Posterior cingulate gyrus (tissue), 11 donors: ENCODE measurements at places on chromosomes 12 and 14.

GRCh38 chr14:87457720-87458119, 535.3 kb downstream of the GALC start:
- no peak for DNase-seq

GRCh38 chr14:21498540-21499526, 12.3 kb downstream of the METTL3 start:
- no peak for DNase-seq

DNA sequence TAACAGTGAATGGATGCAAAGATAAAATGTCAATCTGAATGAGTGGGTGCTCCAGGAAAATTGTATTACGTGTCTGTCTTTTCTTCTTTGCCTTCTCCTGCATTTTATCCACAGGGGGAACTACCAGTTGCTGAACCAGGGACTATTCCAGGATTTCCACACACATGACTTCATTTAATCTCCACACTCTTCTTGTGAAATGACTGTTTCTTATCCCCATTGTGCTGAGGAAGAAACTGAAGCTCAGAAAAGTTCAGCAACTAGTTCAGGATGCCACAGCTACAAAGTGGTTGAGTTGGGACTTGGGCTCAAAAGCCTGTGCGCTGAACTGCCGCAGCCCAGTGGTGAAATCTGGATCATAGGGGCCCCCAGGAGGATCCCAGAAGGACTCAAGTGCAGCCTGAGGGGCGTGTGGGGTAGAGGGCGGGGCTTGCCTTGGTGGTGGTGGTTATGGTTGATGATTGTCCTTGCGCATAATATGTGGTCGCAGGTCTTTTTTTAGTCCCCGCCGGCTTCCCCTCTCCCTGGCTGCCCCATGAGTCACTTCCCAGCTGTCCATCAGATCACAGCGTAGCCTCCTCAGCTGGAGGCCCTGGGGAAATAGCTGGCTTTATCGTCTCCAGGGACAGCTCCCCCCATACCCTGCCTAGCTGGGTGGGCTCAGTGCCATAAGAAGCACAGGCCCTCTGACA, 235.2 kb upstream of the CRY1 start:
- DNase-seq, result no peak

DNA sequence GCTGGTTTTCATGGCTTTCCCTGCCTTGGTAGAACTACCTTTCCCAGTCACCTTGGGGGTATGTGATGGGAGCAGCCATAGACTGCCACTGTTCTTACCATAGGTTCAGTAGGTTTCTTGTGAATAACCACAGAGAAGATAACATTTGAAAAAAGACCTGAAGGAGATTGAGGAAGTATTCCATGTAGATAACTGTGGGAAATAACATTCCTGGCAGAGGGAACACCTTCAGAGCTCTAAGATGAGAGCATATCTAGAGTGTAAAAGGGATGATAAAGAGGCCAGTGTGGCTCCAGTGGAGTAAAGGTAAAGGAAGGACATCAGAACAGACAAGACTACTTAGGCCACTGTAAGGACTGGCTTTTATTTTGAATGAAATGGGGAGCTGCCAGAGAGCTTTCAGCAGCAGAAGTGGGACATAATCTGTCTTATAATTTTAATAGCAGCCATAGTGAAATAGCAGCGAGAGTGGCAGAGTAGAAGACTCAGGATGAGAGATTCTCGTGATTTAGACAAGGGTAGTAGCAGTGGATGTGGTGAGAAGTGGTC, 82.6 kb upstream of the KCNH3 start:
- DNase-seq, result no peak

GRCh38 chr14:64190974-64191502, 103.1 kb downstream of the ESR2 start:
- DNase-seq, result peak; percentile 7

- DNase-seq, result peak; percentile 62
These were observed 17.4 kb upstream of the CHFR start for GRCh38 chr12:132904718-132905328.

- DNase-seq, result no peak
These were observed 23.5 kb downstream of the OR6C68 start for GRCh38 chr12:55515696-55516095.

DNA sequence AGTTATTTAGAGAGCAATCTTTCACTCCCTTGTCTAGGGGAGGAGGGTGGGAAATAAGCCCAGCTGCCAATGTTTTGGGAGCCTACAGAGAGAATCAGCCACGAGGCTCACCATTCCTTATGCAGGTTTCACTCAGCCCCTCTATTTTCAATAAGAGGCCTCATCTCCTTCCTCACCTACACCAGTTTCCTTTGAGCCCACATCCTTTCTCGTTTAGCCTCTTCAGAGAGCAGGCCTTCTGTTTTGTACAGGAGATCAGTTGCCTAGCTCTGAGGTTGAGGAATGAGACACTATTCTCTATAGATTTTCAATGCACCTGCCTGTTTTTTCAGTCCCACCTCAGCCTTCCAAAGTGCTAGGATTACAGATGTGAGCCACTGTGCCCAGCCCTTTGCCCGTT, 17.9 kb downstream of the SNAPC1 start:
- no peak for DNase-seq

- DNase-seq, result no peak
These were observed 4.7 kb upstream of the PLBD1 start for GRCh38 chr12:14572401-14572800.

GRCh38 chr14:94330857-94331256, 7.7 kb upstream of the SERPINA6 start:
- no peak for DNase-seq

DNA sequence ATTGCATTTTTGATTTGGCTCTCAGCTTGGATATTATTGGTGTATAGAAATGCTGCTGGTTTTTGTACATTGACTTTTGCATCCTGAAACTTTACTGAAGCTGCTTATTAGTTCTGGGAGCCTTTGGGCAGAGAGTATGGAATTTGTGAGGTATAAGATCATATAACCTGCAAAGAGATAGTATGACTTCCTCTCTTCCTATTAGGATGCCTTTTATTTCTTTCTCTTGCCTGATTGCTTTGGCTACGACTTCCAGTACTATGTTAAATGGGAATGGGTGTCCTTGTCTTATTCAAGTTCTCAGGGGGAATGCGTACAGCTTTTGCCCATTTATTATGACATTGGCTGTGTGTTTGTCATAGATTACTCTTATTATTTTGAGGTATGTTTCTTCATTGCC, 23.5 kb downstream of the SCFD1 start:
- no peak for DNase-seq

- DNase-seq, result no peak
These were observed 1.4 kb downstream of the ASPG start for GRCh38 chr14:104086661-104087461.

GRCh38 chr12:9667403-9668160, 1.9 kb upstream of the CLEC2D start:
- no peak for DNase-seq

GRCh38 chr12:130137040-130138018, 24.9 kb upstream of the FZD10 start:
- no peak for DNase-seq

- DNase-seq, result peak; percentile 58
These were observed 5.2 kb upstream of the RIMKLB start for GRCh38 chr12:8692573-8692972.

DNA sequence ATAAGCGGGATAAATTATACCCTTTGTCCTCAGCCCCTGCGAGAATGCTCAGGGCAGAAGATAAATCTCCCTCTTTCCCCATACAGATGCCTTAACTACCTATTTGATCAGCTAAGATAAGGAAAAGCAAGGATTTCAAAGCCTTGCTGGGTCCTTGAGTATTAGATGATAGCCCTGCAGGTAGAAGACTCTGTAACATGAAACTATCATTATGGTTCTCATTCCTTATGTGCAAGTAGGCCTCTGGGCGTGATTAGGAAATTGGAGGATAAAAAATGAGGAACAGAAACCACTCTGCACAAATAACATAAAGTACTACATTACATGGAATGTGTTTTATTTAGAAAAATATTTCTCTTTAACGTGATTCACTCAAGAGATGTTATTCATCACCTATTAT, 14.5 kb upstream of the WDR89 start:
- DNase-seq, result no peak

DNA sequence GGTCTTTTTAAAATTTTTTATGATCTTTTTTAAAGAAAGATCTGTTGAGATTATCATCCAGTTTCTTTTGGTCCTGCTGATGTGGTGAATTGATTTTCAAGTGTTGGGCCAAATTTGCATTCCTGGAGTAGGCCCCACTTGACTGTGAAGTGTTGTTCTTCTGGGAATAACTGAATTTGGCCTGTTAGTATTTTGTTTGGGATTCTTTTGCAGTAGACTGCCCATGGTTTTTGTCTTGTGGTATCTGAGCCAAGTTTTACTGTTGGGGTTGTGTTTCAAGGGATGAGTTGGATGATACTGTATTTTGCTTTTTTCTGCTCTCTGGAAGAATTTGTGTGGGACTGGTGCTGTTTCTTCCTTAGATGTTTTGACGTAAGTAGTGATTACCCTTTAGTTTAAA, 4.0 kb upstream of the SYCP3 start:
- no peak for DNase-seq

DNA sequence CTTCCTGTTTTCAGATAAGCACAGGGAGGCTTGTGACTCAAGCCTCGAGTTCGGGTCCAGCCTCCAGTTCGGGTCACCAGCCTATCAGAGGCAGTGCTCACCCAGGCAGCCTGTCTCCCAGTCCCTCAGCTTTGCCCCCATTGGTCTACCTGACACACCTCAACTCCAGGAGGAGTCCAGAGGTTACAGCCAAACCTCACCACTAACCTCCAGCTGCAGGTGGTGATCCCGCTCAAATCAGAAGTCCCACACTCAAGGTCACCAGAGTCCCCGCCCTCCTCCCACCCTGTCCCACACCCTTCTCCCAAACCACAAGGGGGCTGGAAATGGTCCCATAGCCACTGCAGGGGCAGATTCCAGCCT, 42.1 kb downstream of the KDM2B start:
- no peak for DNase-seq

- DNase-seq, result no peak
These were observed 58.7 kb upstream of the CCND2 start for GRCh38 chr12:4214877-4215228.

DNA sequence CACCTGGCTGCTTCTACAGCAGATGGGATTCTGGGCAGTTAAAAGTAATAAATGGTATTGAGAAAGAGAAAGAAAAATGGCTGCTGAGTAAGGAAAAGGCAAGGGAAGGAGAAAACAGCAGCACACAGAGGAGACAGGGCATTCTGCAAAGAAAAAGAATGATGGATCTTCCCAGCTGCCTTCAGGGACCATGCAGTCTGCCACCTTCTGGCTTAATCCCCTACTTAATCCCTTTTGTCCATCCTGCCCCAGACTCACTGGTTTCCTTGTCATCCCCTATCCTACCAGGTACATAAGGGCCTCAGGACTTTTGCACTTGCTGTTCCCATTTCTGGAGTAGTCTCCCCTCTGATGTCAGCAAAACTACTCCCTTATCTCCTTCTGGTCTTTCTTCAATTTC, 107.6 kb downstream of the GAS2L3 start:
- no peak for DNase-seq

GRCh38 chr12:98735821-98736220, 90.7 kb downstream of the APAF1 start:
- no peak for DNase-seq

DNA sequence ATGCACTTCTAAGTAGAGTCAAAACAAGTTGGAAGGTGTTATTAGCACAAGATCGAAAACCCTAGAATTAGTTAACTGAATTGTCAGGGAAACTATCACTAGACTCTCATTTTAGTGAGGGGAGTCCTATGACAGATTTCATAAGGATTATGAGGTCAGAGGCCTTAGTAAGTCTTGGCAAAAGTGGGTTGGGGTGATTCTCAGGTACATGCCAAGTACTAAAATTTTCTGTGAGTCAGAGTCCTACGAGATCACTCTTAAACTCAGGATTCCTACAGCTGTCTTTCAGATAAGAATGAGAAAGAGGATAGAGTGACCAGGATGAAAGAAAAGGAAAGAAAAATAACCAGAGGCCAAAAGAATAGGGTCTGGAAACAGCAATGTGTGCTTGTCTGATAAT, 50.8 kb upstream of the BBS10 start:
- DNase-seq, result no peak

GRCh38 chr14:103155010-103155409, 31.7 kb downstream of the TNFAIP2 start:
- DNase-seq, result no peak

- no peak for DNase-seq
These were observed 949 bp upstream of the KIF21A start for GRCh38 chr12:39443929-39444209.

DNA sequence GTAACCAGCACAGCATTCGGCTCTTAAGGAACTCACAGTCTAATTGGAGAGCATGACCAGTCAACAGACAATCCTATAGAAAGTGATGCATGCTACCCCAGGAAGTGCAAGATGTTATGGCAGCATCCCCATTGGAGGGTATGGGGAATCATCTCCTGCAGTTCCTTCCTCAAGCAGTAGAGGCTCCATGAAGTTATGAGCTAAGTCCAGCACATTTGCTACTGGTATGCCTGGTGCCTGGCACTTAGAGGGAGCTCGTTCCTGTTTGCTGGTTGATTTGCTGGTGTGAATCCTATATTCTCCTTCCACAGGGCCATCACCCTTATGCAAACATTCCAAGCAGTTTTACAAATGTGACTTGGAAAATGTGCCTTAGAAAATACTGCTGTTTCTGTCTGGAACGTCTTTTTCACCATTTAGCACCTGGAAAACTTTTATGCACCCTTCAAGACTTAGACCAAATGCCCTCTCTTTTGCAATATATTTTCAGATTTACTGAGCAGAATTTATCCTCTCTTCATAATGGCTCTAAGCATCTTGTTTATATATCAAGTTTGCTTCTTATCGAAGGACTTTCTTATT, 136.1 kb upstream of the WSCD2 start:
- no peak for DNase-seq

DNA sequence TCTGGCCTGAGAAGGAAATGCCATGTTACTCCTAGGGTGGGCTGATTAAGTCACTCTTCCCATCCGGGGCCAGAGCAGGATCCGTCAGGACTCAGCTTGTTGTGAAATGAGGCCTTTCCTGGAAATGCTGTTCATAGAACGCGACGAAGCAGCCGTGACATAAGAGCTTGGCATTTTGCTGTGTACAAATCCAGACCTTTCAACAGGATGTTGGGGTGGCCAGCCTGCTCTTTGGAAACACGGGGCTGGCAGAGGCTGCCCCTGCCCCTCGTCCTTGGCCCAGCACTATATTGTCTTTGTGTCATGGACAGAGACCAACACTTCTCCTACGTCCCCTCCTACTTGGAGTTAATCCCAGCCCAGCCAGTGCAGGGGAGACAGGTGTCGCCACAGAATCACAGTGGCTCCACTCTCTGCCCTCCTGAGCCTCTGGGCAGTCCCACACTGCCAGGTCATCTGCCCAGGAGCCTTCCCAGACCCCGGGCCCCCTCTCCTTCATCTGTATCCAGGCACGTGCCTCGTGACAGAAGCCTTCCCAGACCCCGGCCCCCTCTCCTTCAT, 18.6 kb upstream of the EIF5 start:
- no peak for DNase-seq

GRCh38 chr14:24924544-24924943, 125.4 kb downstream of the STXBP6 start:
- no peak for DNase-seq

GRCh38 chr12:47376927-47377326, 297.2 kb upstream of the AMIGO2 start:
- no peak for DNase-seq

GRCh38 chr12:68237619-68238018, 12.0 kb upstream of the IL26 start:
- no peak for DNase-seq
